ENCODE measurements at places on chromosomes 6 and 20.

- DNase-seq = no peak
Measured at GRCh38 chr6:24927277-24927955, 8.3 kb downstream of the RIPOR2 start.

GRCh38 chr20:34190679-34191090, 50.5 kb upstream of the ASIP start:
- DNase-seq = peak; percentile 65

DNA sequence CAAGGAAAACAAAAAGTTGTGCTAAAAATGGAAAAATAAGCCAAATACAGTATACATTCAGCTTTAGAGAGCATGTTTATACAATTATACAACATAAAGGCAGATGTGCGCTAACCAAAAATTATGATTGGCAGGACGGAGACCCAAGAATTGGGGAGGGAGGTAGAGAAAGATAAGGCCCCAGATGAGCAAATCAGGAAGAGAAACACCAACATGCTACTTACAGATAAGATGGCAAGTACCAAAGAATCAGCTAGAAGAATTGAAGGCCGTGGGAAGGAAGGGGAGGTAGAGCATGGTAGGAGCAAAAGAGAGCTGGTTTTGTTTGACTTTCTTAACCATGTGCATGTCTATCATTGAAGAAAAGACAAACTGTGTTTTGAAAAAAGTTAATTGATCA, 45.4 kb downstream of the PRND start:
- no peak for DNase-seq

DNA sequence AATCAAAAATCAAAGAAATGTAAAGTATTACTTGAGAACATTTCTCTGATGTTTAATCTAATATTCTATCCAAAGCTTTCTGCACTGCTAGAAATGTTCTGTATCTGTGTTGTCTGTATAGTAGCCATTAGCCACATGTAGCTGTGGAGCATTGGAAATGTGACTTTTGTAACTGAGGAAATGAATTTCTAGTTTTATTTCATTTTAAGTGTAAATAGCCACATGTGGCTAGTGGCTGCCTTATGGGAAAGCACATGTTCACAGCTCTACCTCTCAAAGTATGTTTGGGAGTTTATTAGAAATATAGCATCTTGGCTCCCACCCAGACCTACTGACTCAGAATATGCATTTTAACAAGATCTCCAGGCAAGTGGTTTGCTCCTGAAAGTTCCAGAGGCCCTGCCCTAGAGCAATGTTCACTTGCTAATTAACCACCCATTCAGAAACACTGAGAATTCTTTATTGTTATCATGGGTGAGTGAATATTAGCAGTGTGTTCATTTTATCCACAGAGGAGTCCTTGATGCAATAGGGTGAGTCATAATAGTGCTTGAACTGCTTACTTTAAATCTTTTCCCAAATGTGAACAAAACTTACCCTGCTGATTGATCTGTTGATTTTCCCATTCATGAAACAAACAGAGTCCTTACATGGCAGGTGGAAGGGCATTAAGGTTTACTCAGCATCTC, 282.7 kb downstream of the PLCB1 start:
- DNase-seq = no peak

GRCh38 chr20:17543531-17544131, 12.5 kb upstream of the BFSP1 start:
- DNase-seq = no peak

DNA sequence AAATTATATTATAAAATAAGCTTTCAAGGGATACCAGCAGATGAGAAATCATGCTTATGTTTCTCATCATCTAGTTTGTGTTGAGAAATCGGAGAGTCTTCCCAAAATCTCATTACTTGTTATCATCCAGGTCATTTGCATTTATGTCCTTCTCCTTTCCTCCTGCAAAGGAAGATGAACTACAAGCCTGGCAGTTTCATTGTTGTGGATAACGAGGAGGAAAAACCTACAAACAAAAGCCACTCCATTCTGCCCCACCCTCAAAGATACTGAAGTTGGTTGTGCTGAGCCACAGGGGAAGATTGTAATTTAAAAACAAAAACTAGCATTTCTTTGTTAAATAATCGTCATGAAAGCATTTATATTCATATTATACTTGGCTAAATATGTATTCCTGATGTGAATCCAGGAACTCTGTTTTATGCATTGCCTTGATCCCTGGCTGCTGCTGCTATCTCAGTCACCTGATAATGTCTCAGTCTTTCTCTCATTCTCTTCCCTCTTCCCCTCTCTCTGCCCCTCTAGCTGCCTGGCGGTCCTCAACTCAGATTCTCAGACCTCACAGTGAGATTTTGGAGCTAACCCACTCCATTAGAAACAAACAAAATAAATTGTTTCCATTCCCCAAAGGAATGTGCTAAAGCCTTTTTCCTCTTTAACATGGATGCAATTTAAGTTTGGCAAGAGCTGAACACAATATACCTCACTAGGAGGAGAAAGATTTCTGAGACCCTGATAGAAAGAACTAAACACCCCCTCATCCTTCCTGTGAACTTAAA, 185.3 kb downstream of the ADAT2 start:
- DNase-seq = no peak

DNA sequence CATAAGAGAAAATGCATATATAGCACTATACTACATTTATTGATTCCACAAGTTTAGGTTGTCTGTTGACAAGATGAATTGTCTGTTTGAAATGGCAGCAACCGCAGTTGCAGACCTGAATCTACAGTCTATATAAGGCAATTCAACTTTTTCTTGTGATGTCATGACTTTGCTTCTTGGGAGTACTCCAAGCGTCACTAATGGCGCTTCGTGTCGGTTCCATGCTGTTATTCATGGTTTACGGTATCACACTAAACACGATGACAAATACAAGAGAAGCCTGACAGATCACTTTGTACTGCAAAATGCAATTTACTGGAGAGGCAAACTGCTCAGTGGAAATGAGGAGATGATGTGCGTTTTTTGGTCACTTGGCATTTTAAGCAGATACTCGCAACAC, 280.3 kb upstream of the TCF21 start:
- DNase-seq = no peak

- no peak for DNase-seq
Measured at GRCh38 chr6:37622646-37623071, 75.0 kb downstream of the MDGA1 start.

- DNase-seq = no peak
Measured at GRCh38 chr20:46275091-46275490, 33.2 kb downstream of the CDH22 start.

GRCh38 chr20:40606660-40607059, 82.4 kb downstream of the MAFB start:
- DNase-seq = no peak

DNA sequence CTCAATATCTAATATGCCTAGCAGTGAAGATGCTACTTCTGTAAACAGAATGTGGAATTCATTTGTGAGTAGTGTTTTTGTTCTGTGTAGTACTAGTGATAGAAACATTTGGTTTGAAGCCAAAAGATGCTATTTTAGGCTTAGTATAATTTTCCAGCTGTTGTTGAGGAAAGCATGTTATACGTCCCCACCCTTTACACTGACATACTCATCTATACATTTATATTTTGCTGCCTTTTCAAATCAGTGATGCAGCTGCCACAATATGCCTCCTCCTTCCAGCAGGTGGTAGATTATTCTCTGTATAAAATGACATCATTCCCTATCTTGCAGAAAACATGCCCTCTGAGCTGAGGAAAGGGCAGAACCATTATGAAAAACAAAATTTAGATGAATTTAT, 1217.6 kb upstream of the GJE1 start:
- DNase-seq = no peak

- DNase-seq = no peak
Measured at GRCh38 chr6:9539231-9539755, 875.6 kb downstream of the TFAP2A start.

- no peak for DNase-seq
Measured at GRCh38 chr6:34955442-34955841, 66.4 kb downstream of the ANKS1A start.

DNA sequence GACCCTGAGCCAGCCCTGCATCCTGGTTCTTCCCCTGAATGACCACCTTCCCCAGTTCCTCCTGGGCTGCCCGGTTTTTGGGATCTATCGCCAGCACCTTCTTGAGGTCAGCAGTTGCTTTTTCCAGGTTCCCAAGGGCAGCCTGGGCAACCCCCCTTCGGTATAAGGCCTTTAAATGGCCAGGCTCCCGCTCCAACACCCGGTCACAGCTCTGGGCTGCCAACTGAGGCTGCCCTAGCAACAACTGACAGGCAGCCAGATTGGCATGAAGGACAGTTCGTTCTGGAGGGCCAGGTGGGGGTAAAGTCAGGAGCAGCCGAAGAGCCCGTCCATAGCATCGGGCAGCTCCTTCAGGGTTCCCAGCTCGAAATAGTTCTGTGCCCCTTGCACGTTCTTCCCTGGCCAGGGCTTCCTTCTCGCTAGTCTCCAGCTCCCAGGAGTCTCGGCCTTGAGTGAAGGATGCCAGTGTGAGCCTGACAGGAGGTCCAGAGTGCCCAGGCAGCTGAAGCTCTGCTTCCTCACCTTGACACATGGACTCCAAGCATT, 778 bp upstream of the ATF6B start:
- DNase-seq = peak; percentile 62

- DNase-seq = no peak
Measured at GRCh38 chr6:62707156-62707555, 421.1 kb upstream of the KHDRBS2 start.

DNA sequence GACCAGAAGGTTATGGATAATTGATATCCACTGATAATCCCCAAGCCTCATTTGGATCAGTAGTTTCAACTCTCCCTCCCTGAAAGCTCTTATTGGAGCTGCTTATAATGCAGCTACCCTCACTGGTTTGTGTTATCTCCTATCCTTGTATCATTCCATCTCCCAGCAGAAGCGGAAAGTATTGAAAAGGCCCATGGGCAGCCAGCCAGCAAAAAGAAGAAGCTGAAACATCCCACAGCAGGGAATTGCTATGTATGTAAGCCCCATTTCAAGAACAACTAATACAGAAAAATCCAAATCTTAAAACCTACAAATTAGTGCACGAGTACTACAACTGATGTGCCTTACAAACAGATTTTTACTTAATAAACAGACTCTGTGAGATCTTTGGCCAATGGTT, 269.0 kb upstream of the ECI2 start:
- no peak for DNase-seq

Data from right cardiac atrium (tissue), 5 donors.